Activated CD4-positive, CD25-positive, alpha-beta regulatory T cell treated with anti-CD3 and anti-CD28 coated beads, Interleukin-2, amount 50 U/mL, for 72 hours (primary cell): ENCODE measurements at places on chromosomes 4 and X.

GRCh38 chr4:141037446-141037845 lies 95.8 kb downstream of the RNF150 start:
- no peak for DNase-seq

GRCh38 chr4:125389713-125390112 lies 75.0 kb downstream of the FAT4 start:
- DNase-seq = no peak

- DNase-seq = no peak
These were observed at the start of gene HTRA3 for GRCh38 chr4:8269535-8270417. HTRA3 (plus strand) TSS chr4:8269754; CDS start chr4:8269969, 215 bp downstream.

GRCh38 chr4:114304567-114304966 lies 294.0 kb upstream of the UGT8 start:
- no peak for DNase-seq

- DNase-seq = no peak
These were observed 59.3 kb upstream of the HS3ST1 start for GRCh38 chr4:11487868-11488544.

GRCh38 chr4:68249434-68249833 lies 3.9 kb upstream of the TMPRSS11B start:
- no peak for DNase-seq

- DNase-seq = no peak
These were observed 407.4 kb upstream of the AADAT start for GRCh38 chr4:170497112-170497511.
